Right renal cortex interstitium (tissue), 3 donors: ENCODE measurements at places on chromosomes 13 and 19. TPM values are rescaled to one million over a fixed set of nuclear protein-coding genes. Genes with fewer than 3 reads are reported as not detected.

DNA sequence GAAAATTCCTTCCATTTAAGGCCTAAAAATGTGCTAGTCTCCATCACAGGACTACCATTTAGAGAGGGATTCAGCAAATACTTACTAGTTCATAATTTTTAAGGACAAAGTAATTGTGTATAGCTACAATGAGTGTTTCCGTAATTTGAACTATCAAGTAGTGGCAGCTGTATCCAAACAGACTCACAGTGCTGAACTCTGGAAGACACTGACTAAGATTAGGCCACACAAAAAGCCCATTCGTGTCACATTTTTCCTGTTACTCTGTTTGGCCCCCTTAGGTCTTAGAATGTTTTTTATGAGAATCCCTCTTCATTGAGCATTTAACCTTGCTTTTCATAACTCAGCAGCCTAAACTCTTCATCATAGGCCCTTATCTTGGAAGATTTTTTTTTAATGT lies 731.2 kb upstream of the PCDH9 start:
- DNase-seq = no peak

DNA sequence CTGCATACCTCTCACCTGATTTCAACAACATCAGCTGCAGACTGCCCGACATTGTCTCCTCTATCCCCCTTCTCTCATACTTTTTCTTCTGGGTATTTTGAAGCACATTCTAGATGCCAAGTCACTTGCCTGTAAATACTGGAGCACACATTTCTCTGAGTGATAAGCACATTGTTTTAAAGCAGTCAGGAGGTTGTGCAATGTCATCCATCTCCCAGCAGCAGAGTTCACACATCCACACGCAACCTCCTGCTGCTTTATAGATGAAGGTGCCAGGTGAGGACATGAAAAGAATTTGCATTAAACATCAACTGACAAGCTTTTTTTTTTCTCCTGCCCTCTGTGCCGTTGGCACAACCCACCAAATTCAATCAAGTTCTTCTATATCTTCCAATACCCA lies 5.5 kb downstream of the UPK1A start:
- DNase-seq = no peak

The CPB2 gene
- 0.15 TPM for polyA plus RNA-seq

The MADCAM1 gene
- polyA plus RNA-seq = 3.9 TPM

The ZNF57 gene
- polyA plus RNA-seq = 10.6 TPM
